ENCODE measurements at places on chromosomes 7 and 10.

- DNase-seq, result no peak
Measured at GRCh38 chr7:154789404-154789803, 213.5 kb downstream of the PAXIP1 start.

DNA sequence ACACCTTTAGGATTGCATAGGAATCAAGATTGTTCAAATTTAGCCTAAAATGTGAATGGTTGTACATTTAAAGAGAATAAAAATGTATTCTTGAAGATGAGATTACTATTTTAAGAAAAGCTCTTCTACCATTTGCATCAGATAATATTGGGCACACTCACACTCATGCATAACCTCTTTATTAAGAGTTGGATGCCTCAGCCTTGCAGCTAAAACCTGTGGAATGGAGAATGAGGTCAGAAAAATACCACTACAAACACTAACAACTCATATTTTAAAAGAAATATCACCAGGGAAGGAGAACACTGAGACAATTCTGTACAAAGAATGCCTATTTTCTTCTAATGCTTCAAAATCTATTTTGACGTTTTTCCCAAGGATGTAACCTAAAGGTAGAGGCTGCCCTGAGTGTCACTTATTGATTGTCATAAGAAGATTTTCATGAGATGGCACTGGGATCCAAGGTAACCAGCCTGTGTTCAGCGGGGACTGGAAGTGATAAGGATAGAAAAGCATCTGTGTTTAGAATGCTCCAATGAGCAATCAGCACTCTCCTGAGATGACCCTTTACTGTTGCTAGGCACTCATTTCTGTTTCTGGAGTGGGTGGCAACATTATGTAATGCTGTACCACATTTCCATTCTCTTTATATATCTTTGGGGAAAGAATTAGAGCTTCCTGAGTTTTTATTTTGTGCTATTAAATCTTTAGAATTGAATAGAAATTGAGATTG is 26.6 kb downstream of the REEP3 start:
- no peak for DNase-seq

GRCh38 chr7:44974549-44974948 is 4.3 kb downstream of the MYO1G start:
- DNase-seq, result no peak

DNA sequence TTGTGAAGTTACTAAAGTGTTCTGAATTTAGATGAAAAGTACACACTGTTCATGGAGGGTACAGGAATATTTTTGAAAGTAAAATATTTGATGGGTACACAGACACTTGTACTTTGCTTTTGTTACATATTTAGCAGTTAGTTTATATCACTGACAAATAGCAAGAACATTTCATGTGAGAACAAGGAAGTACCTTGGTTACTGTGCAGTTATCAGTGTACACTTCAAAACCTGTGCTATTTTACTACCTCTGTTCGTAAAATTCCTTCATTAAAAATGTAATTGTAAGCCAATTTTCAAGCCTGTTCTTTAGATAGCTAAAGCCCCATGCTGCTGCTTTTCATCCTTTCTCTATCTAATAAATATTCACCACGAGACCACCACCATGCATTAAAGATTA is 39.8 kb upstream of the WASL start:
- DNase-seq, result no peak

DNA sequence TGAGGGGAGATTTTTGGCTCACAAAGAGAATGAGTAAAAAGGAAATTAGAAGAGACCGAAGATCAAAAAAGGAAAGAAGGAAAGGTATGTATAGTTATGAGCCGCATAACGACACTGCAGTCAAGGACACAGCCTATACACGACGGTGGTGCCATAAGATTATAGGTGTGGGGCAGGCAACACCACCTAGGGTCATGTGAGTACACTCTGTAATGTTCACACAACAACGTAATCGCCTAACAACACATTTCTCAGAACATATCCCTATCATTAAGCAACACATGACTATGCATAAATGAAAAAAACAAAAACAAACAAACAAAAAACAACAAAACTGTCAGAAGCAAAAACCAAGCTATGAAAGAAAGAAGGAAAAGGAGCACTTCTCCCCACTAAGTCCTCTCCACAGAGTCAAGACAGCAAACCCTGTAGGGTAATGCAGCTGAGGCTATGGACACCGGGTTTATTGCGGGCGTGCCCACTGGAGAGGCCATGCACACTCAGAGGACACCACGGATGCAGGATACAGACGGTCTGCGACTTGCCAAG is 45.1 kb downstream of the PIP4K2A start:
- DNase-seq, result no peak

DNA sequence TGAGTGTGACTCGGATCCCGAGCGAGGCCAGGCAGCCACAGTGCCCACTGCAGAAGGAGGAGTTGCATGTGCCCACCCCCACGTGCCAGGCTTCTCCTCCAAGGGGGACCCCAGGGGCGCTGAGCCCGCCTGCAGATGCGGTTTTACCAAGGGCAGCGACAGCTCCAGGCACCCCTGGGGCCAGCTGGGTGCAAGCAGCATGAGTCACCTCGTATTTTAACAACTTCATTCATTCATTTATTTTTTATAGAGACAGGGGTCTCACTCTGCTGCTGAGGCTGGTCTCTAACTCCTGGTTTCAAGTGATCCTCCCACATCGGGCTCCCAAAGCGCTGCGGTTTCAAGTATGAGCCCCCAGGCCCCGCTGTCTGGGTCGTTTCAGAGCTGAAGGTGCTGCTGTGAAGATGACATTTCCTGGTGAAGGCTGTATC is 1.3 kb upstream of the FOXL3 start:
- peak; percentile 93 for DNase-seq

GRCh38 chr7:28061824-28062196 is 118.8 kb downstream of the JAZF1 start:
- no peak for DNase-seq

GRCh38 chr10:106652279-106652678 is 512.2 kb downstream of the SORCS1 start:
- DNase-seq, result no peak

DNA sequence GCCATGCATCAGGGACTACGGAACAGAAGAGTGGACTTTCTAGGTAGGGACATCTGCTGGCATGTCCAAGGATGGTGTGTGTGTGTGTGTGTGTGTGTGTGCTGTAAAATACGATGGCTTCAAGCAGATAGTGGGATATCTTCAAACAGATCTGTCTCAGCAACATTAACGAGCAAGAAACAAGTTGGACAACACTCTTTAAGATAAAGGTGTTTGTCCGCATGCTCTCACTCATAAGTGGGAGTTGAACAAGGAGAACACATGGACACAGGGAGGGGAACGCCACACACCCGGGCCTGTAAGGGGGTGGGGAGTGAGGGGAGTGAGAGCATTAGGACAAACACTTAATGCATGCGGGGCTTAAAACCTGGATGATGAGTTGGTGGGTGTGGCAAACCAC is 89.8 kb upstream of the AKR1E2 start:
- DNase-seq, result no peak

- DNase-seq, result no peak
Measured at GRCh38 chr7:11492307-11492706, 339.7 kb downstream of the THSD7A start.

GRCh38 chr7:103524042-103524907 is 78.3 kb upstream of the SLC26A5 start:
- no peak for DNase-seq

DNA sequence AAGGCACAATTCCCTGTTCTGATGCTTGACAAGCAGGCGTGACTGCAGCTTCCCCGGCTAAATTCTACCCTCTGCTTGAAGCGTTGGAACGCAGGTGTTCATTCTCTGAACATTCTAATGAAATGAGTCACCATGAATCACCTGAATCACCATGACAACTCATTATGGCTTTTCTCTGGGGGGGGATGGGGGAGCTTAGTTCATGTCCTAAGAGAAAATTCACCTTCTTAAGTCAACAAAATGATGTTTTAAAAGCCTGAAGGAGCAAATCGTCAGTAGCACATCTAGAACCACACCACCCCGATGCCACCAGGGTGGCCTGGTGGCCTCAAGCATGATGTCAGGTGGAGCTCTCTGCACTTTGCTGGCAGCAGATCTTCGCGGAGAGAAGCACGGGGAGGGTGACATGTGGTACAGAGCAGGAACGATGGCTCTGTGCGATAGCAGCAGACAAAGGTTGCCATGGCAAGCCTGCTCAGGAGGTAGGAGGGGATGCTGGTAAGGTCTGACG is 33.7 kb downstream of the DDC start:
- no peak for DNase-seq

DNA sequence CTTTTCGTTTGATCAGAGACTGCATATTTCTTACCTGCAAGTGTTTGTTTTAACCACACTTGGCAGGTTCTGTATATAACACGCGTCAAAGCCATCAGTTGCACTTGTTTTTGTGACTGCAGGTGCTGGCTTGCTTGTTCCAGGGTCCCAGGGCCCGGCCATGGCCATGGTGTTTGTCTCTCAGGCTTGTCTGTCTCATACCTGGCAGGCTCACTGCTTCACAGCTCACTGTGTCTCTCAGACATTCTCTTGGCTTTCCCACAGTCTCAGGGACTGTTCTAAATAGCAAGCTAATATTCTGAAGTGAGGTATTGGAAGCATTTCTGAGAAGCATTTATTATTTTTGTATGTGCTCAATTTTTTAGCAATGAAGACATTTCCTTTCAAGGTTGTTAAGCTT is 46.9 kb downstream of the GPR141 start:
- DNase-seq, result no peak

GRCh38 chr7:101273206-101273605 is 28.3 kb upstream of the FIS1 start:
- no peak for DNase-seq

DNA sequence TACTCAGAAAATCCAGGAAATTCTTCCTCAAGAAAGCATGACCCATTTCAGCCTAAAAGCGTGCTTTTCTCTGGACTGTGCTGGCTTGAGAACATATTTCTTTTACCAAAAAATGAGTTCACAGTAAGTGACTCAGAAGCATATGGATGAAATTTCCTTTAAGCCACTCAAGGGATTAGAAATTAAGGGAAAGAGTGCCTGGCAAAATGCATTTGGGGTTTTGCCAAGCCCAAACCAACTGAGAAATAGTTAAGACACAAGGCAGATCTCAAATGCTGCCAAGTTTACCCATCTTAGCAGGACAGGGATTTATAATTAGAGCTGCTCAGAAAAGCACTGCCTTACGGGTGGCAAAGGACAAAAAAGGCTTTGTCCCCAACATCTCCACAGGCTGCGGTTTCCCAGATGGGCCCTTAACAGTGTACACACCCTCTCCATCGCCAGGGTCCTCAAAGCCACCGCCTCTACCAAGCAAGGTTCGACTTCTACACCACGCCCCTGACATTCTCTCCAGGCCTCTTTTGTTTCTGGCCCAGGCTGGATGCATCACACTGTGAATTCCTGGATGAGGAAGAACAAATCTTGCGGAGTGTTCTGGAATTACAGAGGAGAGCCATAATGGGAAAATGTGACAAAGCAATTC is 30.1 kb upstream of the CDHR3 start:
- DNase-seq, result no peak

DNA sequence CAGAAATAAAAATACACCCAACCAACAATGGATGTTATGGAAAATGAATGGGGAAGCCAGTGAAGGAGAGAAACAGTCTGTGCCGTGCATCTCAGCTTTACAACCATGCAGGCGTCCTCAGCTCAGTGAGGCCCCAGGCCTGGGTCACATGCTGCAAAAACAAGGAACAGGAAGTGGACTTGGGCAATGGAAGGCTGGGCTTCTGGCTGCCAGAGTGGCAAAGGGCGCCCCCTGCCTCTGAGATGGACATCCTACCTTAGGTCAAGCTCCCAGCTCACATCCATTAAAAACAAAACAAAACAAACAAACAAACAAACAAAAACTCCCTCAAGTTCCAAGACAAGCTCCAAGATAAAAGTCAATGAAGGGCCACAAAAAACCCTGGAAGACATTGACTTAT is 54.7 kb upstream of the AFAP1L2 start:
- no peak for DNase-seq

DNA sequence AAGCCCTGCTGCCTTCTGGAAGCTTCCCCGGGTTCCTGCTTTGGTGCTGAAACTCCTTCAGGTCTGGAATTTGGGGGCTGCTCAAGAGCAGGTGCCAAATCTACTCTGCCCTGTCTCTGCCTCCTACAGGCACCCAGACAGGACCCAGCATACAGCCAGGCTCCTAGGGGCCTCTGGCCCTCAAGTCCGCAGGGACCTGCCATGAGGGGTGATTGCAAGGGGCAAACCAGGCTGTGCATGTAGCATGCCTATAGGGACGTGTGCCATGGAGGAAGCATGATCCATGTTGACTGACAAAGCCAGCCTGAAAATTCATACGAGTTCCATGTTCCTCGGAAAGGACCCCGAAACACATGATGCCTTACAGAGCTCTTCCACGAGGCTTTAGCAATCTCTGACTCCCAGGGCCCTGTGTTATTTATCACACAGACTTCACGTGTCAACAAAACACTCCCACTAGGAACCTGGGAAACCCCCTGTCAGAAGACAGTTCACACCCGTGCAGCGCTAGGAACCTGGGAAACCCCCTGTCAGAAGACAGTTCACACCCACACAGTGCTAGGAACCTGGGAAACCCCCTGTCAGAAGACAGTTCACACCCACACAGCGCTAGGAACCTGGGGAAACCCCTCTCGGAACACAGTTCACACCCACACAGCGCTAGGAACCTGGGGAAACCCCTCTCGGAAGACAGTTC is 75.3 kb upstream of the DNAAF5 start:
- DNase-seq, result no peak

DNA sequence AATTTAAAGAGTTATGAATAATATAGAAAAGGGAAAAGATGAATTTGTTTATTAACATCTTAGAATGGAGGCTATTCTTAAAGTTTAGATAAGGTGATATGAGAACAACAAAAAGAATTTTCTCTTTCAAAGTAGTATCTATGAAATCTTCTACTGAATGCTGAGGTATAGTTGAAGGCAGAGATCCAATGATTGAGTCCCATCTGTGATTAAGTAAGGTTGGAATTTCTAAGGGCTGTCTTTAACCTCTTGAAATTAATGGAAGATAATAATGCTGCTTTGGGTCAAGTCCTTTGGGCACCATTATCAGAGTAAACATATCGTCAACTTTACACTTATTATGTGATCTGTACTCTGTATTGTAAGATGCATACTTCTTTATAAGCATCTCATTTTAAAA is 307.9 kb downstream of the PRKG1 start:
- no peak for DNase-seq

DNA sequence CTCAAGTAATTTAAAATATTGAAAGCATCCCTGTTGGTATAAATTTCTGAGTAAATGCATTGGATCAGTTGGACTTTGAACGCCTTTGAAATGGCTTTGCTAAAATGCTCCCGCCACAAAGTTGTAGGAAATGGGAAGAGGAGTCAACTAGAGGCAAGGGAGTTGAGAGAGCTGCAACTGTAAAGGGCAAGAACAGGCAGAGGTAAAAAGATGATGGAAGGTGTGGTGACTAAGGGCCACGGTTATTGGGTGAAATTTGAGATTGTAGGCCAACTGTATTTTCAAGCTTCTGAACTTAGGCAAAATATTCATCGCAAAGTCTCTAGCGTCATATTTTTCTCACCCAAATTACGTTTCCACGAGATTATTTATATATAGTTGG is 595 bp upstream of the SUMF2 start:
- DNase-seq, result no peak

- no peak for DNase-seq
Measured at GRCh38 chr7:18679261-18679660, 183.7 kb downstream of the HDAC9 start.
